ENCODE measurements at places on chromosomes 3 and 15.
A peak's percentile ranks its signal among the peaks of the same experiment; 100 is the strongest.

- DNase-seq, result no peak
These were observed 17.3 kb downstream of the PP2D1 start for GRCh38 chr3:19994796-19995195.

DNA sequence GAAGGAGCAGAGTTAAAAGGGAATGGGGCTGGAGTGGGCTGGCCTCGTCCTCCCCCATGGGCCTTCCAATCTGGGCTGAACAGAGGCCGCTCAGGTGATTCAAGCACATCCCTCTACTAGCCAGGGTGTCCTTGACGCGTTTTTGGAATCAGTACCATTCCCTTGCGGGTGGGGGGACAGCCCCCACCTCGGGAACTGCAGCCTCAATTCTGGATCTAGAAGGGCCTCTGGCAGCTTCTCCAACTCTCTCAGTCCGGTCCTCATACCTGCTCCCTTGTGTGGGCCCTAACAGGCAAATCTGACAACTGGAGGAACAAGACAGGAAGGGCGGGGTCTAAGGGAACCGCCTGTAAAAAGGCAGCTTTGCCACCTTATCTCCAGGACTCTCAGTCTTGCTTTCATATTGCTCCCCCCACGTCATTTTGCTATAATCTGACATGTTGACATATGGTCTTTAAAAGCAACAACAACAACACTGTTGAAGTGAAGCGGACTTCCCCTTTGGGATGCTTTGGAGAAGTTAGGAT is 802 bp upstream of the CHRNB4 start:
- no peak for DNase-seq

DNA sequence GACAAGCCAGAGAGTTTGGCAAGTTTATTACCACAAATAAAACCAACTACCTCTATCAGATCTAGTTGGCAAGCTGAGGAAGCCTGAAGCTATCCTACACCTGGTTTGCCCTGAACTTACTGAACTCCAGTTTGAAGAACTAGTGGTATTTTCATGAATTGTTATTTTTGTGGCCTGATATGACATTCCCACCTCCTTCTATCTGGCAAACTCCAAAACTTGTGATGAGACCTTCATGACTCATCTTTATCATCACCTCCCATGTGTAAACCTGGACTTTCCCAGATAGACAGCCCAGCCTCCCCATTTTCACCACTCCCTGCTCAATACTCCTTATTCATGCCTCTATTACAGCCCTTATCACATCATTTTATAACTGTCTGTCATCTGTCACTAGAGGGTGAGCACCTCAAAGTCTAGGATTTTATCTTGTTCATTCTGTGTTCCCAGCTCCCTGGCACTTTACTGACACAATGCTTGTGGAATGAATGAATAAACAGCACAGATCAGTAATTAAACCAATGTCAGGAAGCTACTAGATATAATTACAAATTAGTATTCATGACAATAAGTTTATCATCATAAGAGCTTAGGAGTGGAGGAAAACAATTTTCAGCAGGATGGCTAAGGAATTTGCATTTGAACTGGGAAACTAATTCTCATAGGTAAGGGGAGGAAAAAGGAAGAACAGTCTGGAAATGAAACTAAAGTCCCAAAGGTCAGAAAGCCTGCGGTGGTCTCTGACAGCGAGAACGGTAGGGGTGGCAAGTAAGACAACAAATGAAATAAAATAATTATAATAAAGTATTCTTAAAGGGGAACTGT is 13.2 kb upstream of the TRANK1 start:
- no peak for DNase-seq

- DNase-seq, result peak; percentile 0
These were observed 461 bp downstream of the SECISBP2L start for GRCh38 chr15:49045751-49046219.

GRCh38 chr3:9647450-9647849 is 1.9 kb upstream of the MTMR14 start:
- no peak for DNase-seq

- DNase-seq, result no peak
These were observed 21.8 kb downstream of the CTNNB1 start for GRCh38 chr3:41220906-41221677.

DNA sequence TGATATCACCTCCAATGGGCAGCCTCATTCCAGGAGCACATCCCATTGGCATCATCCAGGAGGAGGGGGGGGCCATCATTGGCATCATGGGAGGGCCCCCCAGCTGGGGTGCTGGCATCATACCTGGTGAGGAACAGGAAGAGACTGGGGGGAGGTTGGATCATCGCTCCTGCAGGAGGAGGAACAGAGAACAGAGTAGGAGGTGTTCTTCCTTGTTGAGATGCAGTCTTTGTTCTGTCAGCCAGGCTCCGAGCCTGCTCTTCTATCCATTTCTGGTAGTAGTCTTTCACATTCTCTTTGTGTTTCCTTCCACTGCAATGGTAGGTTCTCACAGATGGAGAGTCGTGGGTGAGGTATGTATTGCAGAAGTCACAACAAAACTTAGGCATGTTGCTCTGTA is 16.7 kb upstream of the ERICH6 start:
- DNase-seq, result no peak

GRCh38 chr3:123783811-123784210 is 100.3 kb downstream of the MYLK start:
- DNase-seq, result no peak

DNA sequence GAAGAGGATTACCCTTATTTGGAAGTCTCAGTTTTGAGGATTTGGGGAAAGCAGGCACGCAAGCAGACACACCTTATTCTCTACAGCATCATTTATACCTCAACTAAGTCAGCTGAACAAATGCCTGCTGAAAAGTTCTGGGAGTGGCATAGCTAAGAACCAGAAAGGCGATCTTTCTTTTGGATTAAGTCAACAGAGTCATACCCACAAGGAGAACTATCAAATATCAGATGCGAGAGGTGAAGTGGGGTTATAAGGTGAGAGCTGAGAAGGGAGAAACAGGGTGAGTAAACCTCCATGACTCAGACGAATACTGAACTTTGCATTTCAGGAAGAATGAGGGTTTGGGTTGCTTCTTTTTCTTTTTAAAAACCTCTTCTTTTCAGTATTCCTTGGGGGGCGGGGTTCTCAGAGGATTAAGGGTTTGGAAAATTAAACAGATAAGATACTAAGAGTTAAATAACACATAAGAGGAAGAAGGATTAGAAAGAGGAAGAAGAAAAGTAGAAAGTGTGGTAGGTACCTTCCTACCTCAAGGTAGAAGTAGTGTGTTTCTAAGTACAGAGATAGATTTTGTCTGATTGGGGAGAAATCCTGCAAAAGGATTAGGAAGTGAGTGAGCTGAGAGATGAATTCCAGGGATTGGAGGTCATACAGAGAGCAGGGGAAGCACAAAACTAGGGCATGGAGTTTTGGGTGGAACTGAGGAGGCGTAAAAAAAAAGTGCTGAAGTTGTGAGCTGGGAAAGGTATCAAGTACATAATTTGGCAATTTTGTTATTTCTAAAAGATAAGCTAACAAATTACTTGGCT is 41.3 kb upstream of the ICE2 start:
- DNase-seq, result no peak

DNA sequence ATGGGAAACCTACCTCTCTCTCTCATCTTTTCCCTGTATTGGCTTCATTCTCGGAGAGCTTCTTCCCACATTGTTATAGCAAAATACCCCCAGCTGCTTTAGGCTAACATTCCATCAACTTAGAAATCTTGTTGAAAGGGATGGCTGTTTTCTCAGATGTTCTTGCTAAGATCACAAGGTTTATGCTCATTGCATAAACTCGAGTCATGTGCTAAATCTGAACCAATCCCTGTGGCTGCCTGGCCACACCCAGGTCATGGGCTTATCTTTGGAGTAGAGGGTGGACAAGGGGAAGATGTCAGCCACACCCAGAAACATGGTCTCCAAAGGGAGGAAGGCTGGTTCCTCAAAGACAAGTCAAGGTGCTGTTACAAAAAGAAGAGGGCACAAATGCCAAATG is 150.6 kb upstream of the UMPS start:
- no peak for DNase-seq

- no peak for DNase-seq
These were observed 107.6 kb upstream of the ZBTB20 start for GRCh38 chr3:115254492-115255196.

GRCh38 chr3:70970171-70970570 is 613.4 kb downstream of the FOXP1 start:
- DNase-seq, result no peak

DNA sequence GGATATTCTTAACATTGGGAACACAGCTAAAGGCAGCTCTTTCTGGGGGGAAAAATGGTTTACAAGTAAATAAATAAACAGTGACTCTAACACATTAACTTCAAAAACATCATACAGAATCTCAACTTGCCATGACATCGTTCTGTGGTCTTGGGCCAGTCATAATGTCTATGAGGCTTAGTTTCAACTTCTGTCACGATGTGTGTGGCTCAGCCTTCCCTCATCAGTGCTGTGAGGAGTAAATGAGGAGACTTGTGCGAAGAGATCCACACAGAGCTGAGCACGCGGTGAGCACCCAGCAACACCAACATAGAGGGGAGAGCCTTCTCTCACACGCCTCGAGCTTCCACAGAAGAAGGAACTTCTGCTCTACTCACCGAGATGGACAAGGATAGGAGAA is 49.0 kb downstream of the DZIP1L start:
- DNase-seq, result no peak

DNA sequence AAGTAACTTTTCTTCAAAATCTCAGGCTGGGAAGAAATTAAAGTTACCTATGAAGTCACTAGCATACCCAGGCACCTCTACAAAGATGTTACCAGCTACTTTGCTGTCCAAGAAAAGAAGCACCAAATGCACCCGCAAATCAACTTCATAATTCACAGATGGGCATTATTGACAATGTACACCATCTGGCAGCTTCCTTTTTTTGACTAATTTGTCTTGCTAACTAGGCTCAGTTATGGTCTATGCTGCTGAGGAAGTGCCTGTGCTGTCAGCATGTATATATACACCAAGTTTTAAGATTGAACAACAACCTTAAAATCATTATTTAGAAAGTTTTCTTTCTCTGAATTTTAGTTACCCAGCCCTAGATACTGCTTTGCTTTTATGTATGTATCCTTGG is 93.8 kb downstream of the NSUN3 start:
- no peak for DNase-seq

DNA sequence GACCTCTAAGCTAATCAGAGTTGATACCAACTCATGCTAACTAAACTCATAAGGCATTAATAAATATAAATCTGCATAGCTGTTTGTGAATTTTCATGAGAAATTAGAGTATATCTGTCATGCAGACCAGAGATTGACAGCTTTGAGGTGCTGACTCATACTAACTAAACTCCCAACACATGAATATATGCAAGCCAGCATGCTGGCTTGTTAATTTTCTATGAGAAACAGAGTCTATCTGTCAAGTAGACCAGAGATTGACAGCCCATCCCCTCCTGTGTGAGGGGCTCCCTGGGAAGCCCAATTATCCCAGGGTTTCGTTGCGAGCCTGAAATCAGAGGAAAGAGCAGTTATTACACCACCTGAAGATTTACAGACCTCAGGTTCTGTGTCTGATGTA is 69.3 kb downstream of the CD47 start:
- DNase-seq, result no peak

- no peak for DNase-seq
These were observed 223.3 kb downstream of the EPHB1 start for GRCh38 chr3:135018149-135018923.

GRCh38 chr3:164852866-164853265 is 225.4 kb downstream of the SI start:
- no peak for DNase-seq

GRCh38 chr15:57505056-57505715 is 86.5 kb upstream of the MYZAP start:
- DNase-seq, result no peak

Measured in activated T-helper 9 cell treated with anti-CD3 and anti-CD28 coated beads, Interleukin-2, amount 50 U/mL, for 16 hours (primary cell).